Mucosa of descending colon (tissue), 3 donors: ENCODE measurements at places on chromosomes 6 and 20. TPM values are rescaled to one million over a fixed set of nuclear protein-coding genes. Genes with fewer than 3 reads are reported as not detected.

STX11 gene
- 2.7 TPM for total RNA-seq

BPIFB2 gene
- not detected for total RNA-seq

GTSF1L gene
- total RNA-seq: not detected

MAS1 gene
- total RNA-seq: not detected

NFYA gene
- 20.9 TPM for total RNA-seq

SLC32A1 gene
- total RNA-seq: not detected

- no peak for DNase-seq
Measured at GRCh38 chr6:105514306-105514705, 111.4 kb upstream of the PREP start.

DNA sequence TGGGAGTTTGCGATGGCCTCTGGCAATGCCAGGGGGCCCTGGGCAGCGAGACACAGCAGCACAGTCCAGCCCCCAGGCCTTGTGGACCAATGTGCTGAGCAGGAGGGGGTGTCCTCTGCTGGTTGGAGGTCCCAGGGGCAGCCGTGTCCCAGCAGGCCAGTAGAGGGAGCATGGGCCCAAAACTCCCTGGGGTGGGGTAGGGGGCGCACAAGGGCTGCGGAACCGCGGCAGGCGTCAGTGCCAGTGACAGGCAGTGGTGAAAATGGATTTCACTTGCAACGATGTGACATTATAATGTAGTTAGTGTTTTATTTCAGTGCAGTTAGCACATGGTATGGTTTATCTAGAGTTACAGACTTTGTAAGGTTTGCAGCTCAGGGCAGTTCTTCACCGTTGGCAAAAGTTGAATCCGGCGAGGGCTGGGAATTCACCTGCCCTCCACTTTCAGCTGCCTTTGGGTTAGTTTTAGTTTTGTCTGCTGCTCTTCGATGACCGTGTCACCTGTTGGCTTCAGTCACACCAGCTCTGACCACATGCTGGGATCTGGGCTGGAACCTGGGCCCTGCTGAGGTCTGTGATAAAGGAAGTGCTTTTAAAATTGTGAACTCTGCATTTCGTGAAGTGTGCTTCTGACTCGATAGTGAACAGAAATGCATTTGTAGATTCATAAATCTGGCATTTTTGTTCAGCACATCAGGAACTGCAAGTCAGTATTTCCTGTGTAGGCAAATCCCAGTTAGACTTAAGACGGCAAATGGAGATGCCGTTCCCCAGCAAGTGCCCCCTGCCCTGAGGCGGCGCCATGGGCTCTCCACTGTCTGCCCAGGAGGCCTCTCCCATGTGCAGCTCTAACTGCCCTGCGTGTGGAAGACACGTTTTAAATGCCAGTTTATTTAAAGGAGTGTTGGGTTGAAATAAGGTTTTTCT is 46.8 kb downstream of the PYGB start:
- no peak for DNase-seq

- no peak for DNase-seq
Measured at GRCh38 chr6:116314878-116315277, 35.1 kb upstream of the TSPYL1 start.

DNA sequence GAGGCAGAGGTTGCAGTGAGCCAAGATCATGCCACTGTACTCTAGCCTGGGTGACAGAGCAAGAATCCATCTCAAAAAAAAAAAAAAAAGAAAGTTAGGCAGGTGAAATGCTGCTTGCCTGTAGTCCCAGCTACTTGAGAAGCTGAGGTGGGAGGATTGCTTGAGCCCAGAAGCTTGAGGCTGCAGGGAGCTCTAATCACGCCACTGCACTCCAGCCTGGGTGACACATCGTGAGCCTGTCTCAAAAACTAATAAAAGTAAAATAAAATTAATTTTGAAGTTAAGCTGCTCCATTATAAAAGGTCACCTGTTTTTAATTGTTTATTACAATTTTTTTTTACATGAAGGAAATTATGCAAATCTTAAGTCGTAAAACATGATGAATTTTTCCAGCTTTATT is 23.2 kb upstream of the SAMHD1 start:
- no peak for DNase-seq

DNA sequence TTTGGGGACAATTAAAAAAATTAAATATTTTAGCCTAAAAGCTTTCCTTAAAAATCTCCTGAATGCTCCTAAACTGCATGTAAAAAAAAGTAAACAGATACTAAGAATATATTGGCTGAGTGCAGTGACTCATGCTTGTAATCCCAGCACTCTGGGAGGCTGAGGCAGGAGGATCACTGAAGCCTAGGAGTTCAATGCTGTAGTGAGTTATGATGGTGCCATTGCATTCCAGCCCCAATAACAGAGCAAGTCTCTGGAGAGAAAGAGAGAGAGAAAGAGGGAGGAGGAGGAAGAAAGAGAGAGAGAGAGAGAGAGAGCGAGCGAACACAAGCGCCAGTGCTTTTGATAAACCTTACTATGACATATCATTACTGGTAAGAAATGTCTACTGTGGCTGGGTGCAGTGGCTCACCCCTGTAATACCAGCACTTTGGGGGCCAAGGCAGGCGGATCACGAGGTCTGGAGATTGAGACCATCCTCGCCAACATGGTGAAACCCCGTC is 58.8 kb downstream of the FKBP5 start:
- no peak for DNase-seq

DNA sequence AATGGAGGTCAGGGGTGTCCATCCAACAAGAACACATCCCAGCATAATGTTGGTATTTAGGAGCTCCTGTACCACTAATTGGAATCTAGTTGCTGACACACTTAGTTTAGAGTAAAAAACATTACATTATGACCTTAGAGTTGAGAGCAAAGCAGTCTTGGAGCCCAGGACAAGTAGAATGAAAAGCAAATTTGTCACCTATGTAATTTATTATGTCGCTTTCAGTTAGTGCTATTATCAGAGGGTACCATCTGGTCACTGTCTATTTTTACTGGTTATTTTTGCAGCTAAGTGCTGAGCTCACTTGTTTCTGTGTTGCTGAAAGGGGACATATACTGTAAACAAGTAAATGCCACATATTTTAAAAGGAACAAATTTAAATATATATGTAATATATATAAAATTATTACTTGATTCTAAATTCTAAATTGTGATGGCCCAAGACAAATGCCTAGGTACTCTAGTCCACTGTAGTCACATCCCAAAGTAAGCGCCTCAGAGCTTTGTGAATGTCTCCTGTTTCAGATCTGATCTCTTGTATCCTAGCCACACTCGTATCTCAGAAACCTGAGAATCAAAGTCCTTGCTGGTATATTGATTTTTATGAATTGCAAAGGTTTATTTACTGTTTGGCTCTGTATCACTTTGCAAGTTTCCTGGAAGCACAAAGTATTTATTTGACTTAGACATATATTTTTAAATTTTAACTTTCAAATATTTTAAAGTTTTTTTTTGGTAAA is 148.6 kb upstream of the MAN1A1 start:
- DNase-seq: no peak

DNA sequence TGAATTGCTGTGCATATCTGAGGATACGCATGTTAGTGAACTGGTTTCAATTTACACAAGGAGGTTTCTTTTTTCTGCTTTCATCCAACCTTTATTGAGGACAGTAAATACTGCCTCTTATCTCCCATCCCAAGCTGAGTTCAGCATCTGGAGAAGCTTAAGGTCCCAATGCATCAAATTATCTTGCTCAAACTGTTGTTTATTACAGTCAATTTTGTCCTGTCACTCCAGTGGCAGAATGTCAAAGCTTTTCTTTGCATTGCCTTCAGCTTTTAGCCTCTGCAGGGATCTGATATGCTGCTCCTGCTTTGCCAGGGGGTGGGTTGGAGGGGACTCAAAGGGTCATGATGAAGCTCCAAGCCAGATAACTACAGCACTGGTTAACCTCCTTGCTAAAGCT is 435.4 kb upstream of the SOX4 start:
- DNase-seq: no peak

DNA sequence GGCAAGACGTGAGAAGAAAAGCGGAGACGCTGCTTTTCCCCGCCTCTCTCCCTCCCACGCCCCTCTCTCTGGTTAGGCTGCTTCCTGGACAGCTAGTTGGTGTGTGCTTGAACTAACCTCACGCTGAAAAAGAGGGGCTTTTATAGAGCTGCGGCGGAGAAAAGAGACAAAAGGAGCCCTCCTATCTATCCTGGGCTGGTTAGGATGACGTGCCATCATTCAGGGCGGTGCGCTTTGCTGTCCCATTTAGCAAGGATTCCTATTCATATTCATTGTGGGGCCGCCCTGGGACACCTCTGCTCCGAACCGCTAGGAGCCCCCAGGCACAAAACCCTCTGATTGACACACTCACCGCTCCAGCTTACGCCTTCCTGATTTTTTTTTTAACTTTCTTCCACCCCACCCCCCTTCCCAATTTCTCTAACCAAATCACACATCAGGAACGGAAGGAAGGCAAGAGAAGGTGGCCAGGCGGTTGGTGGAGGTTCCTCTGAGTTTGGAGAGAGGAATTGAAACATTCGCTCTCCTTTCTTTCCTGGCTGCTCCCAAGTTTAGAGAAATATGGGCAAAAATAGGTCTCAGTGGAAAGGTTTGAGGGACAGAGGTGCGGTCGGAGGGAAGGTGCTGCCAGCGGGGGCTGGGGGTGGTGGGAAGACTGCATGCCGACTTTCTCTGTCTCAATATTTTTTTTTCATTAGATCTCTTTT is at the start of gene OLIG3:
TSS of gene OLIG3 (minus strand) at position 114 of the 707 bp plus-strand sequence. CDS start 224 bp downstream, outside the sequence.
- DNase-seq: no peak

GRCh38 chr6:112037783-112038216 is 16.1 kb upstream of the CCN6 start:
- peak; percentile 68 for DNase-seq

DNA sequence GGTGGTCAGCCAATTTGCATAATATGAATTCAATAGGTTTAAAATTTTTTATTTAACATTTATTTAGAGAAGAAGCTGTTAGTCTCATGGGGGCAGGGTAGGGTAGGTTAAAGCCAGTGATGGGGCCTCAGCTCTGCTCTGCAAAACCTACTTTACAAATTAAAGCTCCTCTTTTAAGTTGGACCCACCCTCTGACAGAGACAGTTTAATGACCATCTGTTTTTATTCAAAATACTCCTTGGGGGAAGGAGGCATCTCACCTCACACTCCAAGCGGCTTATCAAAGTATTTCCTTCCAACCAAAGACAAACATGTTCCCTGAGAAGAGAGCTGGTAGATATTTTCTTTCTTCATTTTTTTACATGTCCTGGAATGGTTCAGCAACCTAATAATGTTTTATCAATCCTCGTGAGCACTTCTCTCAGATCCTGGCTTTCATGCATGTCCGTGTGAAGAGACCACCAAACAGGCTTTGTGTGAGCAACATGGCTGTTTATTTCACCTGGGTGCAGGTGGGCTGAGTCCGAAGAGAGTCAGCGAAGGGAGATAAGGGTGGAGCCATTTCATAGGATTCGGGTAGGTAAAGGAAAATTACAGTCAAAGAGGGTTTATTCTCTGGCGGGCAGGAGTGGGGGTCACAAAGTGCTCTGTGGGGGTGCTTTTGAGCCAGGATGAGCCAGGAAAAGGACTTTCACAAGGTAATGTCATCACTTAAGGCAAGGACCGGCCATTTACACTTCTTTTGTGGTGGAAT is 184.7 kb downstream of the GJA1 start:
- DNase-seq: no peak

- no peak for DNase-seq
Measured at GRCh38 chr6:14658030-14658429, 540.5 kb downstream of the CD83 start.

DNA sequence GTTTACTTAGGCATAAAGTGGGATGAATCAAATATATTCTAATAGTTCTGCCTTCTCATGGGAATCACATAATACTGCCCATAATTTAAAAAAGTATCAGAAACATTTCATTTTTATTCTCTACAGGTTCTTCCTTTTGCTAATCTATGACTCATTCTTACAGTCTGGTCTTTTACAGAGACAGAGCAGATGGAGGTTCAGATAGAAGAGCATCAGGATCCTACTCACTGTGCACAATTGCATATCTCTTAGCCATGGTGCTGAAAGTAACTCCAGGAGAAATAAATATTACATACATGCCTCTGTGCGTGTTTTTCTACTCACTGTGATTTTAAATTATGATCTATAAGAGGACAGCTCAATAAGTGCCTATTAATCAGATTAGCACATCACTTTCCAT is 16.3 kb upstream of the OR2B6 start:
- no peak for DNase-seq

DNA sequence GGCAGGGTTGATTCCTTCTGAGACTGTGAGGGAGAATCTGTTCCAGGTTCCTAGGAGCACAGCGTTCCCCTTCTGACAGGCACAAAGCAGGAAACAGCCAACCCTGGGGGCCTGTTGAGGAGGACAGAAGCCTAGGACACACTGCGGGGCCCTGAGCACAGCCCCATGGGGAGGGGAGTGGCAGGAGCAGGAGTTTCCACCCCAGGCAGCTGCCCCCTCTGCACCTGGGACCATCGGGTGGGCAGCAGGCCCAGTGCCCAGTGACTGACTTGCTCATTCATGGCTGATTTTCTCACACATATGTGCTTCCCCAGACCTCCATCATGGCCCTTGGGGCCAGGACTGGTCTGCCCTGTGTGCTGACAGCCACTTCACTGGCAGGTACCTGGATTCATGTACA is 6.2 kb upstream of the SLC22A1 start:
- DNase-seq: no peak

DNA sequence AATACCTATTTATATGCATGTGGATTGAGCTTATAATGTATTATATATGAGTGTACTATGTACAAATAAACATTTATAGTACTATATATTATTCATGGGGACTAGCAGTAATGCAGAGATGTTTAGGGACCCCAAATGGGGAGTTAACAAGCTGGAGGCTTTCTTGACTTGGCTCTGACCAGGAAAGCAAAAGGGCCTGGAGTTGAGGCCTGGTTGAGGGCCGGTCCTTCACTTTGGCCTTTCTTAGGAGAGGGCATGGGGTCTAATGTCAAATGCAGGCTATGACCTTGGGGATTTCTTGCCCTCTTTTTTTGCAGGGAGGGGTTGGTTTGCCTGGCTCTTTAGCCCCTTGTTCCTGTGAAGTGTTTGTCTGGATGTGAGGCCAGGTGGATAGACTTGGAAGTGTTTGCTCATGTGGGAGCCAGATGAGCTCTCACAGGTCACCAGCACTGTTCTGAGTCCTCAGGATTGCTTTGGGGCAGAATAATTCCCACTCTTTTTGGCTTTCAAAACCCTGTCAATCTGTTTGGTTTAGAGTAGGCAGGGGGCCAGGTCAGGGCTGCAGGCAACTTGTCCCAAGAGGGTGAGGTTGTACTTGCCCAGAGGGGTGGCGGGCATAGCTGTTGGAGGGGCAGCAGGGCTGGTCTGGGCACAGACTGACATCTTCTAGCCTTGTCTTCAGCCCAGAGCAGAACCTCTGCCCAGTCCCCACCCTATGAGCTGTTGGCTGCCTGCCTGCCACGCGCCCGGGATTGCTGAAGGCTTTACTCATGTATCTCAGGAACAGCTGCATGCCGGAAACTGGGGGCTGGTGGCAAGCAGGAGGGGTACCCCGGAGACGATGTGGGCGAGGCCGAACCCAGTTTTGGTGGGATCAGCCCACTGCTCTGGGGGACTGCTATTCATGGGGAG is 14.6 kb downstream of the TJAP1 start:
- peak; percentile 76 for DNase-seq
